ENCODE measurements at places on chromosomes 1 and 21.

- DNase-seq = no peak
Measured at GRCh38 chr1:32980080-32980479, 15.5 kb upstream of the RNF19B start.

DNA sequence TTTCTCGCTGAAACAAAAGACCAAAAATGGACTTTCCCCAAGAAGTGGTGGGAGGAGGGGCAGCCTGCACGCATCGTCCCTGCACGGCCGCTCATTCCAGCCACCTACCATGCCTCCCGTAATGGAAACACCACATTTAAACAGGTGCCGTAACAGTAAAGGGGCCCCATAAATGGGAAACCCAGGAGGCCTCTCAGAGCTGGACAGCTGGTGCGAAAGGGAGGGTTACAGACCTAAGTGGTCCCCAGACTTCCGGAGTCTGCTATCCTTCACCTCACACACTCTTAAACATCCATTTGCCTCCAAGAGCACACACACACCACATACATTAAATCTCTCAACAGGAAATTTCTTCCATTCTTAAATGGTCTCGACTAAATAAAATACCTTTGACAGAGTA lies 120.7 kb upstream of the SOD1 start:
- no peak for DNase-seq

GRCh38 chr21:44931137-44931500 lies 8.7 kb upstream of the SLX9 start:
- peak; percentile 76 for DNase-seq

DNA sequence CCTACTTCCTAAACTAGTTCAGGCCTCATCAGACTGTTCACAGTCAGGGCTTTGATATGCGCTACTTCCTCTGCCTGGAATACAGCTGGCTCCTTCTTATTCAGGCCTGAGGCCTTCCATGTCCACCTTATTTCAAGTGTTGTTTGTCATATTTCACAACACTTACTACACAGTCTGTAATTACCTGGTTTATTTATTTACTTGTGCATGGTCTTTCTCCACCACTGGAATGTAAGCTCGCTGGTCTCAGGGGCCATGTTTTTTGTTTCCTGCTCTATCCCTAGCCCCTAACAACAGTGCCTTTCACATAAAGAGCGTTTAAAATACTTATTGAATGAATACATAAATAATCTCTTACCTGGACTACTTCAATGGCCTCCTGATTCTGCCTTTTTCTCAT lies 4.6 kb upstream of the SRSF4 start:
- DNase-seq = no peak

DNA sequence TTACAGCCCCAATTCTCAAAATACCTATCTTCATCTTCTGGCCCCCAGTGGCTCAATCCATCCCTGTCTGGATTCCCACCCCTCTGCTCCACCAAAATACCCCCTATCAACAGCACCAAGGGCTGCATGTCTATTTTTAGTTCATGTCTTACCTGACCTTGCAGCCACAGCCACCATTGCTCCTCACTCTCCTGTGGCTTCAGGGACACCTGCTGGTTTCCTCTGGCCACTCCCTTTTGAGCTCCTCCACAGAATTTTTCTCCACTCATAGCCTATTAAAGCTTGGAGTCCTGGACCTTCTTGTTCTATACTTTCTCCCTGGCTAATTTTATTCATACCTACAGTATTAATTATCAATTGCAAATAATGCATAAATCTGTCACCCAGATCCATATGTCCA lies 125.3 kb upstream of the NGF start:
- no peak for DNase-seq

DNA sequence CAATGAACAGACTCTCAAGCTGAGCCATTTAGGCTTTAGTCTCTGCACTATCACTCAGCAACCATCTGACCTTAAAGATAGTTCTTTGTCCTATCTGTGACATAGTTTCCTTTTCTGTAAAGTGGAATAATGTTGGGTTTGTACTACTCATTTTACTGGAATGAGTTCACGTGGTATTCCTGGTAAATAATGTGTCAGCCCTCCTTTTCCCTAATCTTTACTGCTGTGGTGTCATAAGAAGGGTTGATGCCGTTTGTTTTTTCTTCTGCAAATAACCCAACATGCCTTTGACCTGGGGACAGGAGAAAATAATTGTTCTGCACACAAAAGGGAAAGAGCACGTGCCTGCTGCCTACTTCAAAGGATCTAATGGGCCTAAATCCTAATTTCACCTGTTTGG lies 297.8 kb downstream of the BRINP3 start:
- no peak for DNase-seq

DNA sequence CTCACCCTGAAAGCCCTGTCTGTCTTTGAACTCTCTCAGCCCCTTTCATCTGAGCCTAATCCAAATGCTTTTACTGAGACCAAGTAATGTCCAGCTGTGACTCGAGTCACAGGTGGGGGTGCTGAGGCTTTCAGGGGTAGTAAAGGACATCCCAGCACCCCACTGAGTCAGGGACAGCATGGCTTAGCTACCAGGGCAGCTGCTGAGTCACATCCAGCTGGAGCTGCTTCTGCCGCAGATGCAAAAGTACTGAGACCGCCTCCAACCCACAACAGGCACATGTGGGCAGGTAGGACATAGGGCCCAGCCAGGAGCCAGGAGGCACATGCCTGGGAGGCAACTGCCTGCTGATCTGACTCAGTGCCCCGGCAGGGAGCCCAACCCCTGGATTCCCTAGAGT lies 6.7 kb upstream of the VSIG8 start:
- DNase-seq = no peak

GRCh38 chr1:234148816-234149215 lies 224.4 kb upstream of the COA6 start:
- DNase-seq = no peak

GRCh38 chr1:2528611-2528965 lies 1.5 kb downstream of the HES5 start:
- DNase-seq = no peak

Measured in CD4-positive, alpha-beta T cell treated with Interleukin-15 for 1 hour (primary cell).